ENCODE measurements at places on chromosomes 6 and 20.

DNA sequence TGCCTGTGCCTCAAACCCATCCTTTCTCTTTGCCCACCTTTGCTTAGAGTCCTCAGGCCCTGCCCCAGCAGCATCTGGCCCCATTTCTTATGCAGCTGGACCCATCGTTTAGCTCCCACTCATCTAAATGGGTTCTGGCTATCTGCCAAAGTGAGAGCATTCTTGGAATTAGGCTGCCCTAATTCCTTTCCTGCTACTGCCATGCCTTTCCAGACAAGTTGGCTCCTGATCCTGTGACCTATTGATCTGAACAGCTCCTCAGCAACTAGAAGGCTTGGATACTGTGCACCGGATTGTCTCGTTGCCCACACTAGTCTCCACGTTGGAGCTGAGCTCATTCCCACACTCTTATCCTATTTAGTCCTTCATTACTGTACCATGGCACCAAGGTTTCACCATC is 22.9 kb downstream of the DZANK1 start:
- no peak for DNase-seq

- DNase-seq: no peak
These were observed 6.1 kb downstream of the PTPRT start for GRCh38 chr20:43183536-43184070.

DNA sequence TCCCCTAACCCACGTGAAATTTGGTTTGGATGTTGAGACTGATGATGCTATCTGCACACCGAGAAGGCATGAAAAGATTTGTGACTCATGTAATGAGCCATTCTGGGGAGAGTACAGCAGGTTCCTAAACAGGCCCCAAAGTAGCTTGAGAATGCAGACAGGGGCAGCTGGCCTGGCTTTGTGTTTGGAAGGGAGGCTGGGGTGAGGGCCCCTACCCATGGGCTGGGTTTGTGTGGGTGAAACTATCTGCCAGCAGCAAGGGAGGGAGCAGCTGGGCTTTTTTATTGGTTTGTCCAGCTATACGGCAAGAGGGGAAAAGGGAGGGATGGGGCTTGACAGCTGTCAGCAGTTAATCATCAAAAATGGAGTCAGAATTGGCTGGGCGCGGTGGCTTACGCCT is 87.0 kb upstream of the RNF24 start:
- no peak for DNase-seq

DNA sequence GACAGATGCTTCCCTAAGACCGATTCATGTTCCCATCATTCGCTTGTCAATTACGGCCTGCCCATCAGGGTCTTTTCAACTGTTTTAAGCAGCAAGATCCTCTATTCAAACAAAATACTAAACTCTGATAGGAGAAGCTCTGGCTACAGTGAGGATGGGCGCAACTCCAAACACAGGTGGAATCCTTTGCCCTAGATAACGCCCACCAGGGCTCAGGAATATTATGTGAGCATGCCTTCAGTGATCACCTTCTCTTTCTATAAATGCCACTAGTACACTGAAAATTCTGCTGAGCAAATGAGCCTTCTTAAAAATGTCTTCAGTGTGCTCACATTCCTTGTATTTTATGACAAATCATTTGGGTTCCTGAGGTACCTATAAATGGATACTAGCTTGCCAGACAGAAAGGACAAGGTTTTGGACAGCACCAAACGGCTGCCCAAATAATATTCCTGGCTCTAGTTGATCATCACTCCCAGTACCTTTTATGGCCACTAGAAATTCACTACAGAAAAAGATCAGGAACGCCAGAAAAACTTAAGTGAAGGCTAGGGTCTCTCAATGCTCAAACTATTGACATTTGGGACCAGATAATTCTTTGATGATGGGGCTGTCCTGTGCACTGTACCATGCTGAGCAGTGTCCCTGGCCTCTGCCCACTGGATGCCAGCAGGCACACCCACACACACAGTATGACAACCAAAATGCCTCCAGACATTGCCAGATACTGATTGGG is 13.1 kb downstream of the ZNF217 start:
- DNase-seq: no peak

DNA sequence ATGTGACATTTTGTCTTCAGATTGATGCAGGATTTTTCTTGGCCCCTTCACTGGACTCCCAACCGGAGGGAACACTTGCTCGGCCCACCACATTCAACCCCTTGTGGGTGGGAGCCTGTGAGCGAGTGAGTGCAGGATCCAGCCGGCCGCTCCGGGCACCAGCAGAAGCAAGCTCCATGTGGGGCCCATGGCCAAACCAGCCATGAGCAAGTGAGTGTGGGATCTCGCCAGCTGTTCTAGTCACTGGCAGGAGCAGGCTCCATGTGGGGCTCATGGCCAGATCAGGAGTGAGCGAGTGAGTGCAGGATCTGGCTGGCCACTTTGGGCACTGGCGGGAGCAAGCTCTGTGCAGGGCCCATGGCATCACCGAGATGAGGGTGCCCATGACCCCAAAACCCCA is 42.6 kb downstream of the OSTM1 start:
- DNase-seq: no peak

GRCh38 chr20:53013847-53014246 is 41.7 kb downstream of the TSHZ2 start:
- no peak for DNase-seq

GRCh38 chr6:26217714-26218075 is 130.5 kb downstream of the HFE start:
- no peak for DNase-seq

DNA sequence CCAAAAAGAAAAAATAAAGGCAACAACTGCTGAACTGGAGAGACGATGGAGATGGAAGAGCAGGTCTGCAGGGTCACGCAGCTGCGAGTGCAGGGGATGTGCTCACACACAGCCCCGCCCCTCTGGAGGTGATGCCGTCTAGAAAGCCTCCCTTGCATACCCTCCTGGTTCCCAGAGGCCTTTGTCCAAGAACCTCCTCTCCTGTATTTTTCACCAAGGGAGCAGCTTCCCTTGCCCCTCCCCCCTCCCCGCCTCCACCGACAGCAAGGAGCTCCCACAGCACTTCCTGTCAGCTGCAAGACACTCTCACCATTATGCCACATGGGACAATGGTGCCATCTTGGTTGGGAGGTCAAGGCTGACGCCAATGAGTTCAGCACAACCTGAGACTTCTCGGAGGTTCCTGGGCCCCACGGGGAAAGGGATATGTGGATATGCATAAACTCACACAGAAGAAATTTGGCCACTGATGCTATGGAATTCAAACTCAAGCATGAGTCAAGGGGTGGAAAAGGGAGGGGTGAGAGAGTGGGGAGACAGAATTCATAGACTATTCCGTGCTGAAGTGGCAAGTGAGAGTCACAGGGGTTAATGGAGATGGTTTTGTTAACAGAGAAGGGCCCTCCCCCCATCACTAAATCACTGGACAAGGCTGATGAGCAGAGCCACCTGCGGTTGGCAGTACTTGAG is 132.9 kb downstream of the SCML4 start:
- no peak for DNase-seq

GRCh38 chr20:31861135-31861384 is 9.3 kb downstream of the DUSP15 start:
- DNase-seq: no peak

DNA sequence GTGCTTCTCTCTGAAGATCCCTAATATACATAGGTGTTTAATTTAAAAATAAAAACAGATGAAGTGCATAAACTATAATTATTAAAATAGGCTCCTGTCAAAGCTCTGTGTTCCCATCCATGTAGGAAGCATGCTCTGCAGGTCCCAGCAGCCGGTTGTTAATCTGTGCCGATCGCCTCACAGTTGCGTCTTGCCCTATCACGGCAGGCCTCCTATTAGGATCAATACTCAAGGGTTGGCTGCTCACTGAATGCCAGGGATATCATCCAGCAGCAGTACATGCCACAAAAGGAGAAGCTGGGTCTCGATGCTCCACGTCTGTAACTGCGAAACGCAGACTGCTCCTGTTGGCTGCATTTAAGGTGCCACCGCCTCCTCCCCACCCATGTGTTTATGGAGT is 369.8 kb downstream of the CDH4 start:
- DNase-seq: no peak

GRCh38 chr20:44959082-44959637 is 1.0 kb downstream of the TOMM34 start:
- DNase-seq: no peak

GRCh38 chr20:31908424-31908823 is 38.0 kb downstream of the TTLL9 start:
- DNase-seq: no peak

DNA sequence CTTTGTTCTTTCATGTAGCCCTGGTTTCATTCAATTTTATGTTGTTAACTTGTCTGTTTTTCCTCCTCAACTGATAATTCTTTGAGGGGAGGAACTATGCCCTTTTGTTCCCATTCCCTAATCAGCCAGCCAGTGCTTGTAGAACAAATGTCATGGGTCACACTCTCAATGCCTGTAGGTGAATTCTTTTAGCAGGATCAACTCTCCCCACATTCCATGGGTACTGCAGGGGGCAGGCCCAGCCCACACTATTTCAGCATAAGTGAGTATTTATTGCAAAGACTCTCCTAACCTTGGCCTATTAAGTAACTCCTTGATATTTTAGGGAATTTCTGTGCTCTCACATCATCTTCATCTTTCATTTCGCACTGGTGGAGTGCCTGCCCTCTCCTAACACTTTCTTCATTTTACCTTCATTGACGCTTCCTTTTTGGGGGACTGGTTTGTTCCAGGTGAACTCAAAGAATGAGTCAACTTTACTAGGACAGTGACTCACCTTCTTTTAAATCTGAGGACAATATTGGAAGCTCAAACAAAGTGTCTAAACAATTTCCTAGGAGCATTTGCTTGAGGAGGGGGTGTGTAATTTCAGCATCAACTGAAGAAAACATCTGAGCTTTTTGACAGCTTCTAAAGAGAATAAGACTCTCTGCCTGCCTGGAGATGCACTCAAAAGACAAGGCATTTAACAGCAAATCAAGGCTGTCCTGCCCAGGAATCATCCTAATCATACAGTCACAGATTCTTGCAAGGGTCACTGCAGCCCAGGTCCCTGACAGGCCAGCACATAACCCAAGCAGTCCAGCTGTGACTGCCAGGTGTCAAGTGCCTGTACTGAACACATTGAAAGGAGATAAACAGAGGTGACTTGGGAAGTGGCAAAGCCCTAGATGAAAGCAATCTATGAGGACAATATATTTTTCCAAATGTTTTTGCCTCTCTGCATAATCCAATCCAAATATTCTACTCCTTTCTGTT is 263.9 kb upstream of the PRND start:
- DNase-seq: no peak

GRCh38 chr6:52662031-52662430 is 8.9 kb upstream of the TMEM14A start:
- DNase-seq: no peak

- no peak for DNase-seq
These were observed 116.0 kb downstream of the CRYBG1 start for GRCh38 chr6:106476331-106477105.

- DNase-seq: peak; percentile 13
These were observed 146.9 kb downstream of the MACROD2 start for GRCh38 chr20:14142171-14142570.

GRCh38 chr20:38217791-38218565 is 42.6 kb downstream of the KIAA1755 start:
- DNase-seq: no peak

DNA sequence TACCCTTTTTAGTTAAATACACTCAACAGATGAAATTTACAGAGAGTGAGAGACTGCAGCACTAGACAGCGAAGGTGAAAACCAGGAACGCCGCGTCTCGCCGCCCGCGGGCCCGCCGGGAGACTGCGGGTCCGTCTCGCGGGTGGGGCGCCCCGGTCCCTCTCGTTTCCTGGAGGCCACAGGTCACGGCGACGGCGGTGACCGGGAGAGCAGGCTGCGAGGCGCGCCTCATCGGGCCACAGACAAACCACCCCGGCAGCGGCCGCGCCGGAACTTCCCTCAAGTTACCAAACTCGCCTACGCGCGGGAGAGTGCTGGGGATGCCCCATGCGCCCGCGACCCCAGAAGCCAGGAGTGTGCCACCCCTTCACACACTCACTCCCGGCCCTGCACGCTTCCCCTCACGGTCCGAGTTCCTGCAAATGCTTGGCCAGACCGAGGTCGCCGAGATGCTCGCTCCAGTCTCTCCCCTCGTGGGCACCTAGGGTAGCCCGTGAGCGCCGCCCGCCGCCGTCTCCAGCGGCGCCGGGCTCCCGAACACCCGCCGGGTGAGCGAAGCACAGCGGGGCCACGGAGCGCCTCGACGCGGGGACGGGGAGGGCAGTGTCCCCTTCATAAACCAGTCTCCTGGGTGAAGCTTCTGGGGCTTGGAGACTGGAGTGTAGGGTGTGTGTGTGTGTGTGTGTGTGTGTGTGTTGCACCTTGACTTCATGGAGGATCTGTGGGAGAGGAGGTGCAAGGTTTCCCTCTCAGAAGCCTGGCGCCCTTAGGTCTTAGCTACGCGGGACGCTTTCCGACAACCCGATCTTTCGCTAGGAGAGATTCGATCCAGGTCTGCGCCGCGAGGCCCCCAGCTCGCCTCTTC is 1.4 kb downstream of the BACH2 start:
- peak; percentile 80 for DNase-seq

GRCh38 chr6:135183532-135184440 is 2.7 kb downstream of the MYB start:
- peak; percentile 92 for DNase-seq

- DNase-seq: no peak
These were observed 102.5 kb upstream of the ARG1 start for GRCh38 chr6:131470534-131470933.

DNA sequence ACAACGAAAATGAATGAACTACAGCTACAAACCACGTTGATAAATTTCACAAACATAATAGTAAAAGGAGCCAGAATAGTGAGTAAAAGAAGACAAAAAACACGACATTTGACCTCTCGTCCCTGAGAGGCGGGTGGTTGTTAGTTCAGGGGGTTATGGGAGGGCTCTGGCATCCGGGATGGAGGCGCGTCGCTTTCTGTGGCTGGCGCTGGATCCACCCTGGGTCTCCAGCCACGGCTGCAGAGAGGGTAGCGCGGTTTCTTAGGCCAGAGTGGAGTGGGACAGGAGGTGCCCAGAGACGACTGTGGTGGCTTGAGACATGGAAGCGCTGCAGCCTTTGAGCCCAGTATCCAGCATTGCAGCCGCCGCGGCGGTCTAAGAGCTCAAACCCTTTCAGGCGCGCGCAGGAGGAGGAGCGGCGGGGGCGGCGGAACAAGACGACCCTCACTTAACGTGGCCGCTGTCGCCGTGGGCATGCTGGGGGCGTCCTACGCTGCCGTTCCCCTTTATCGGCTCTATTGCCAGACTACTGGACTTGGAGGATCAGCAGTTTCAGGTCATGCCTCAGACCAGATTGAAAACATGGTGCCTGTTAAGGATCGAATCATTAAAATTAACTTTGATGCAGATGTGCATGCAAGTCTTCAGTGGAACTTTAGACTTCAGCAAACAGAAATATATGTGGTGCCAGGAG is 3.7 kb upstream of the ZSCAN23 start:
- peak; percentile 10 for DNase-seq

DNA sequence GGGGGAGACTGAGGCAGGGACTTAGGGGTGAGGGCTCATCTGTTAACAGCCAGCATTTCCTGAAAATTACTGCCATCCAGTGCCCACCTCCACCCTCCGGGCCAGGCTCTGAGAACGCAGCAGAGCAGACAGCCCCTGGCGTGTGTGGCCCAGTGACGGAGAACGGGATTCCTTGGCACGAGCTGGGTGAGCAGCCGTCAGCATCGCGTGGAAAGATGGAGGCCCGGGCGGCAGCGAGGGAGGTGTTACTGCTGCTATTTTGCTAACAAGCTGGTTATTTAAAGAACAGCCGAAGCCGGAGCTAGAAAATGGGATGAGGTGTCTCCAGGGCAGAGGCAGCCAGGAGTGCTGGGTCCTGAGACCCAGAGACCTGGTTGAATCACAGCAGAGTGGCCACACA is 62.7 kb downstream of the DLGAP4 start:
- DNase-seq: no peak

- no peak for DNase-seq
These were observed 59.9 kb upstream of the MAP7 start for GRCh38 chr6:136609873-136610706.
